CD4-positive, alpha-beta T cell treated with Interleukin-2 at 100 ng/mL for 4 hours (primary cell): ENCODE measurements at places on chromosomes 12 and 14.

- no peak for DNase-seq
These were observed 57.9 kb downstream of the PDE3A start for GRCh38 chr12:20426191-20426590.

DNA sequence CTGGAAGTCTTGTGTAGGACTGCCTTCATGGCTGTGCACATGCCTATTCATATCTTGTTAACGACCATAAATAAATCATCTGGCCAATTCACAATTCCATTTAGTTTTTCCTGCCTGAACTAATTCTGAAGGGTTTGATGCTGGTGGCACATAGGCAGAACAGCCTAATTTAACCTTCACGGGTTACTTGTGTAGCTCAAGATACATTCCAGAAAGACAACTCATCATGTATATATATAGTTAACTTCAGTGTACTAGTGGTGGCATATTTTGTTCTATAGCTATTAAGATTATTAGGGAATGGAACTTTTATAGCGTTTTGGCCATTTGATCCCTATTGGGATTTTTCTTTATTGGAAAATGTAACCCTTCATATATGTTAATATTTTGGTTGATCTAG lies 31.4 kb downstream of the CFAP54 start:
- no peak for DNase-seq

GRCh38 chr12:92926549-92926948 lies 2.5 kb downstream of the EEA1 start:
- no peak for DNase-seq

DNA sequence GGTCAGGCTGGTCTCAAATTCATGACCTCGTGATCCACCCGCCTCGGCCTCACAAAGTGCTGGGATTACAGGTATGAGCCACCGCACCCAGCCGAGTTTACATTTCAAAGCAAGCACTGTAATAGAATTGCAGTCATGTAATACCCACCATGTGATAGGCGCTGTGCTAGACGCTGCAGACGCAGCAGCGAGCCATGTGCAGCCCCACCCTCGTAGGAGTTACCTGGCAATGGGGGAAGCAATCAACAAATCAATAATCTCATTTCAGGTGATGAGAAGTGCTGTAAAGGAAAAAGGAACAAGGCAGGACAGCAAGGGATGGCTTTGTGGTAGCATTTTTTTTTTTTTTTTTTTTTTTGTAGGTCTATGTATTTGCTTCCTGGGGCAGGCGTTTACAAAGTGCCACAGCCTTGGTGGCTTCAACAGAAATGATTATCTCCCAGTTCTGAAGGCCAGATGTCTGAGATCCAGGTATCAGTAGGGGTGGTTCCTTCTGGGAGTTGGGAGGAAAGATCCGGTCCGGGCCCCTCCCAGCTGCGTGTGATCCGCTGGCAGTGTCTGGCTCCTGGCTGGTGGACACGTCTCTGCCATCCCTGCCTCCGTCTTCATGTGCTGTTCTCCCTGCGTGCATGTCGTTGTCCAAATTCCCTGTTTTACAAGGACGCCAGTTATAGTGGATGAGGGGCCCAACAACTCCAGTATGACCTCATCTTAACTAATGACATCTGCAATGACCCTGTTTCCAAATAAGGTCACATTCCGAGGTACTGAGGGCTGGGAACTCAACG lies 72.8 kb downstream of the TNFAIP2 start:
- DNase-seq: no peak

- DNase-seq: no peak
These were observed 98.7 kb downstream of the EML1 start for GRCh38 chr14:99891900-99892299.

- DNase-seq: no peak
These were observed 25.0 kb downstream of the AMN start for GRCh38 chr14:102947321-102948103.

DNA sequence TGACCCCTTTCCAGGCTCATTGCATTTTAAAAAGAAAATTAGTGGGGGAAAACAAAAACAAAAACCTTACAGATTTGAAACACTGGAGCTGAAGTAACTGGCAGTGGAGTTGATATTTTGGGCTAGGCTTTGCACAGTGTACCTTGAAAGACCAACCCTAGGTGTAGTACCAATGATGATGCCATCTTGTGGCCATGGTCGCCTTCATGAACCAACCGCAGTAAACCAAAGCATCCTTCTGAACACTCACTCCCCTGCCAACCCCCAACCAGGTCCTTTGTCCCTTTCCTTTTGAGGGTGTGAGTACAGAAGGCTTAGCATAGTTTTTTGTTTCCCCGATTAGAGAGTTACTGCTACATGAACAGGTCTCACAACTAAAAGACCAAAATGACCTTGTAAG lies 5.9 kb downstream of the TOMM20L start:
- DNase-seq: peak; percentile 9

DNA sequence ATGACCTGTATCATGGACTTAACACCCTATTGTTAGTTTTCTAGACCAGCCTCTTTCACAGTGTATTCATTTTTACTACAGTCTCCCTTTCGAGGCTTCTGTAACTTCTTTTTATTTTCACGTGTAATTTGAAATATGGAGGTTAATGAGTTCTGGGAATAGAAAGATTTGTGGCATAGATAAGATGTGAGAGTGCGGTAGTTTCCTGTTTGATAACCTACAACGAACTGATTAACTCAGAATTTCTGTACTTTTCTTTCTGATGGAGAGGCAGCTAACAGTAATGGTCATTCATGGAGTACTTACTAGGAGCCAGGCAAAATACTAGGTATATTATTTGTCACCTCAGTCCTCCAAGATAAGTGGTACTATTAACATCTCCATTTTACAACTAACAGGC lies 21.2 kb downstream of the POLR3B start:
- peak; percentile 6 for DNase-seq

DNA sequence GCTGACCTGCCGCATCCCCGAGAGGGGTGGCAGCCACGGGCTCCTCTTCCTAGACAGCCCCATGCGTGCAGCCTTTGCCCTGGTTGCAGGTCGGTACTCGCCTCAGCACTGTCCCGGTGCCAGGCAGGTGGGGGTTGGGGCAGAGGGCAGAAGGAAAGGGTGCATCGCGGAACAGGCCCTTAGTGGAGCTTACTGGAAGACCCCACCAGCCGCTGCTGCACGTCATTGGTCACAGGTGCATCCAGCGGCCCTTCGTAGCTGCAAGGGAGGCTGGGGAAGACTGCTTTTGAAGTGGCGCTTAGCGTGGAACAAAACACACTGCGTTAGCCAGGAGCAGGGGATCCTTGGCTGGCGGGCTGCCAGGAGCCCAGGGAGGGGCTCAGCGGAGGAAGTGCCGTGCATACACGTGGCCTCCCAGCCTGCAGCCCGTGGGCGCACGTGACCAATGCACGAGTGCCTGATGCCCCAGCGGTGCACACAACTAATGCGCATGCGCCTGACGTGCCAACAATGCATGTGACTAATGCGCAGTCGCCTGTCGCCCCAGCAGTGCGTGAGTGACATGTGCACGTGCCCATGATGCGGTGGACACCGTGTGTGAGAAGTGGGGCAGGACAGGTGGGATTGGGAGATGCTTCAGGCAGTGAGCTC lies 5.0 kb upstream of the EP400 start:
- no peak for DNase-seq

GRCh38 chr14:90649557-90650135 lies 166.6 kb downstream of the TTC7B start:
- DNase-seq: no peak

DNA sequence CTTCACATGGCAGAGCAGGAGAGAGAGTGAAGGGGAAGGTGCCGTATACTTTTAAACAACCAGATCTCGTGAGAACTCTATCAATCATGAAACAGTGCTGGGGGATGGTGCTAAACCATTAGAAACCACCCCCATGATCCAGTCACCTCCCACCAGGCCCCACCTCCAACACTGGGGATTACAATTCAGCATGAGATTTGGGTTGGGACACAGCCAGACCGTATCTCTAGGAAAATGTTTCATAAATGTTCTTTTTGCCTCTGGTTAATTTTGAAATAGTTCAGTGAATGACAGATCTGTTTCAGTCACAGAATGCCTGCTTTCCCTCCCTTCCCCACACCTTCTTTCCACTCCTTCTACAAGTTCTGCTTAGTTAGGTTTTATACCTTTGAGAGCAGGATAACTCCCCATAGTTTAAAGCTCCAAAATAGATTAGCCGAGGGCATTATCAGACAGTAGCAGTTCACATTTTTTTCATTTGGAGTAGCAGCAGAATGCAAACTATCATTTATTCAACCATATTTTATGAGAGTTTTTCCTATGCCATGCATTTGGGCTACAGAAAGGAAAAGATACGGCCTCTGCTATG lies 27.1 kb downstream of the PELI2 start:
- DNase-seq: no peak

- no peak for DNase-seq
These were observed 41.5 kb downstream of the KIF21A start for GRCh38 chr12:39401459-39401858.

GRCh38 chr12:65277994-65278575 lies 398 bp upstream of the MSRB3 start:
- no peak for DNase-seq

DNA sequence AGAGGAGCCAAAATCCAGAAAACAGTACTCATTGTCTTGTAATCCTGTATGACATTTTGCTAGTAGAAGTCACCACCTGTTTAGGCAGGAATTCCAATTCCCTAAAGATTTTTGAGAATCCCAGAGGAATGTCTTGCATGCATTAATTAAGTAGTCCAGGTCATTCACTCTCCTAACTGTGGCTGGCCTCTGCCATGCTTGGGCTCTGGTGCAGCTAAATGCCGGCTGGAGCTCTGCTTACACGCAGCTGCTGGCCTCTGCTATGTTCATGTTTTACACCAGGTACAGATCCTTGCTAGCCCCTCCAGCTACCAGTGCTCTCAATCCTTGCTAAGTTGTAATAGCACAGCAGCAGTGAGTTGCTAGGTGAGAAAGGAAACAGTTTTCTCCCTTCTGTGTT lies 16.3 kb upstream of the HIF1A start:
- no peak for DNase-seq

DNA sequence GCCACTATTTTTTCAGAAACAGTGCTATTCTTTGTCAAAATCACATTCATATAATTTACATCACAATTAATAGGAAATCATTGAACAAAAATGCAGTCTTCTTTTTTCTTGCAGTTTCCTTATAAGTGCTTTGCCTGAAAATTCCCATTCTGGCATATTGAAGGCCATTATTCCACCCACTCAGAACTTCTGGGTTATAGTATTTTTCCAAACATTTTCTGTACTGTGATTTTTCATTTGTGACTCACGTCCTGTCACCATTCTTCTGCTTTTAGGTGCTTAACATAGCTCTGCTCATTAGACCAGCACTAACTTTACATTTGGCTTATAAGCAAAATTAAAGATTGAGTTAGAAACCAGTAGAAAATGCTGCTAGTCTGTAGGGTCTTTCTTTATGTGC lies 241.0 kb upstream of the NPAS3 start:
- DNase-seq: no peak

DNA sequence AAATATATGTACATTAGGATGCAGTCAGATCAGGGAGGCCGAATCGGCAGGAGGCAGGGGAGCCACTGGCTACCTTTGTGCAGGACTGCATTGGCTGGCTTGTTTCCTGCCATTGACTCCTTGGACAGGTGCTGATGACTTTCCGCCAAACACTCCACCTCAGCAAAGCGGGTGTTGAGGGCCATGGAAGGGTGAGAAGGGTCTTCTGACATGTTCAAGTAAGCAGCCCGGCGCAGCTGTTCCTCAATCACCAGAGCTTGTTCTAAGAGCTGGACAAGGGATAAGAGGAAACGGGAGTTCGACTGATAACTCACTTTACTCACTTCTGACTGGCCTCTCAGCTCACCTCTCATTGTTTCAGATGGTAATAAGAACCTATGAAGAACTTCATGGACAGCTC lies 4.9 kb upstream of the NOP2 start:
- DNase-seq: no peak

DNA sequence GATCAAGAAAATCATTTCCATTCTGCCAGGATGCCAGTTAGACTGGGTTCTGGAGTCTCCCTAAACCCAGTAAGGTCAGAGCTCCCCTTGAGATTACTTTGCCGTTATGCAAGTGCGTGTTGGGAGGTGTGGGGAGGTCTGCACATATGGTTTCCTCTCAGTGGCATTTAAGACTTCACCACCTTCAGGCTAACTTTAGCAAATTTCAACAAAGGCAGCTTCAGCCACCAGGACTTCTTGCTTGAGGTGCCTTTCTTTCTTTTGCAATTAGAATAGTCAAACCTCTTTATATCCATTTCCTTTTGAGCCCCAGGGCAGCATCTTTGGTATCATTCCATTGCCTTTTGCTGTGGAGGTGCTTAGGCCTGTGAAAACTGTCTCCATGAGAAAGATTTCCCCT lies 117.2 kb upstream of the CCND2 start:
- DNase-seq: no peak

GRCh38 chr14:81344481-81345160 lies 55.5 kb downstream of the STON2 start:
- no peak for DNase-seq

GRCh38 chr14:103801459-103801858 lies 45.9 kb downstream of the PPP1R13B start:
- DNase-seq: no peak

GRCh38 chr14:87628129-87628528 lies 364.9 kb downstream of the GALC start:
- no peak for DNase-seq

DNA sequence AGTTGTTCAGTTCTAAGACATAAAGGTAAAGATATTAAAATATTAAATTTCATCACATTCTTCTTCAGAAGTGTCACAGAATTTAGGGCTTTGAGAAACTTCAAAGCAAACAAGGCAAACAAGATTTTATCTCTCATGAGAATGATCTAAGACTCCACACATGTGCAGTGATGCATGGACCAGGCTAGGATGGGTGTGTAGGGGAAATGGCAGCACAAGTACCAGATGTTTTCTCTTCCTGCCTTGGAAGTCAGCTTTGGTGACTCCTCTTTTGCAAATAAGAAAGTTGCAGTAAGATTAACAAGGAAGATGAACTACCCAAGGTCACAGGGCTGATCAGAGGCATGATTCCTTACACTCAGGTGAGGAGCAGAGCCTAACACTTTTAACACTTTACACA lies 163.8 kb upstream of the LMNTD1 start:
- no peak for DNase-seq

- DNase-seq: peak; percentile 96
These were observed at the start of gene SNRPF for GRCh38 chr12:95858451-95859343. SNRPF (plus strand) TSS chr12:95858952; CDS start chr12:95859074, 122 bp downstream.

DNA sequence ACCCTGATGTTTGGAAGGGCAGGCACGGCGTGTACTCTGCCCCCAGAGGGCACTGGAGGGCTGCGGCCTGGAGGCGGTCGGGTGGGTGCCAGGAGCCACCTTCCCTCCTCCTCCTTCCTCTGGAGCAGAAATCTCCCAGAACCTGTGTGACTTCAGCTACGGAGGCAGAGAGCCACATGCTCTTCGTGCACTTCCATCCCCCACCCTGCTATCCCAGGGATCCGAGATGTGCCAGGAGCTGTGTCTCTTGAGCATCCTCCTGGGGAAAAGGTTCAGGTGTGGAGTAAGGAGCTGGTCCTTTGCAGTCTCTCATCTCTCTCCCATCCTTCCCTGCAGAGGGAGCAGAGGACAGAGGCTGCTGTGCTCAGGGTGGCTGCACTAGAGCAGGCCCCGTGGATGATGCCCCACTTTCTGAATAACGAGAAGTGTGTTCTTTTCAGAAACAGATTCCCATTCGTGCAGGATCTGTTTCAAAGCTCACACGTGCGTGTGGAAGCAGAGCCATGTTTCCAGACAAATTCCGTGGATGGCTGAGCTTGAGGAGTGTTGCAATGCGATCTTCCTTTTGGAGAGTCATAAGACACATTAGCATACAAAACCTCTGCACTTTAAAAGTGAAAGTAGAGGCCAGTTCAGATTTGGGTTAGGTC lies 162.9 kb downstream of the ADGRD1 start:
- DNase-seq: no peak
